ENCODE measurements at places on chromosomes 11 and 22.
A peak's percentile ranks its signal among the peaks of the same experiment; 100 is the strongest.

GRCh38 chr11:8408151-8408941 lies 144.7 kb upstream of the LMO1 start:
- DNase-seq, result no peak

- no peak for DNase-seq
These were observed 68.7 kb downstream of the ISX start for GRCh38 chr22:35134637-35135036.

GRCh38 chr11:2791521-2792380 lies 92.0 kb upstream of the KCNQ1OT1 start:
- peak; percentile 16 for DNase-seq

GRCh38 chr11:44498089-44498871 lies 67.2 kb upstream of the CD82 start:
- DNase-seq, result no peak

GRCh38 chr22:46226577-46226976 lies 23.5 kb downstream of the CDPF1 start:
- no peak for DNase-seq
